NK-92 treated with Interleukin-12 subunit alpha and Interleukin-12 subunit beta, amount 100 ng/mL, for 24 hours (cell line): ENCODE measurements at places on chromosomes 11 and 22.

DNA sequence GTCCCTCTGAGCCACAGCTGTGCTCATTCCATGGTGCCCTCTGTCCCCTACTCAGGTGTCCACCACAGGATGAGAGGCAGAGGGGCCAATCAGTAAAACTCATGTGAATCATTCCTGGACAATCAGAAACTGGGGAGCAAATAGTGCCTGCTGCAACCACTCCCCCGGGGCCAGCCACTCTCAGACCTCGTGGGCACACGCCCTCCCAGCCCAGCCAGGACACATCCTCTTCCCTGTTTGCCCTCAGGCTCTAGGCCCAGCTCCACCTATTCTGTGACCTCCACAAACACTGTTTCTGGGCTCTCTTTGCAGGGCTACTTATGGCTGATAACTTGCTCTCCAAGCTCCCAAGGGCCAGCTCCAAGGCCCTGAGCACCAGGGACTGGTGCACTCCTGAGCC lies 14.0 kb upstream of the KCTD14 start:
- no peak for DNase-seq

- DNase-seq: no peak
These were observed 101.8 kb downstream of the MYO18B start for GRCh38 chr22:25843660-25844405.

GRCh38 chr11:8219257-8220021 lies 44.2 kb downstream of the LMO1 start:
- peak; percentile 7 for DNase-seq

- peak; percentile 87 for DNase-seq
These were observed at the start of gene HSD17B12 for GRCh38 chr11:43680521-43681400. TSS of gene HSD17B12 (plus strand) at chr11:43680738. CDS start at chr11:43680828, 90 bp downstream.

DNA sequence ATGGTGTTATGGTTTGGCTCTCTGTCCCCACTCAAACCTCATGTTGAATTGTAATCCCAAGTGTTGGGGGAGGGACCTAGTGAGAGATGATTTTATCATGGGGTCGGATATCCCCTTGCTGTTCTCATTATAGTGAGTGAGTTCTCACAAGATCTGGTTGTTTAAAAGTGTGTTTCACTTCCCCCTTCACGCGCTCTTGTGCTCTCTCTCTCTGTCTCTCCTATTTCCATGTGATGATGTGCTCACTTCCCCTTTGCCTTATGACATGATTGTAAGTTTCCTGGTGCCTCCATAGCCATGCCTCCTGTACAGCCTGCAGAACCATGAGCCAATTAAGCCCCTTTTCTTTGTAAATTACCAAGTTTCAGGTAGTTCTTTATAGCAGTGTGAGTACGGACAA lies 765.1 kb downstream of the KCNA4 start:
- no peak for DNase-seq

DNA sequence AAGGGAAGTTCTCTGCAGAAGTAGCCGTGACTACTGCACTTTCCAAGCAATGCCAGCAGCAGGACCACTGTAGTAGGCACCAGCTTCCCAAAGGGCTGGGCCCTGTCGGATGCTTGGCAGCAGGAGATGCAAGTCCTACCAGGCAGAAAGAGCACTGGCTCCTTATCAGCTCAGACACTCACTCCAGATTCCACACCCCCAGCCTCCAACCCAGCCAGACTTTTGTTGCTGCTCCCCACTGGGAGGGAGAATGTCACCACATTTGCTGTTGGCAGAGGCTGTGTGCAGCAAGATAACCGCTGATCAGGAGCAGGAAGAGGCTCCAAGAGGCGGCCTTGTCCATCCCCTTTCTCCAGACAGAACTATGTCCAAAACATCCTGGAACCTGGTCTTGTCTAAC lies 118.7 kb downstream of the C11orf58 start:
- DNase-seq: no peak

DNA sequence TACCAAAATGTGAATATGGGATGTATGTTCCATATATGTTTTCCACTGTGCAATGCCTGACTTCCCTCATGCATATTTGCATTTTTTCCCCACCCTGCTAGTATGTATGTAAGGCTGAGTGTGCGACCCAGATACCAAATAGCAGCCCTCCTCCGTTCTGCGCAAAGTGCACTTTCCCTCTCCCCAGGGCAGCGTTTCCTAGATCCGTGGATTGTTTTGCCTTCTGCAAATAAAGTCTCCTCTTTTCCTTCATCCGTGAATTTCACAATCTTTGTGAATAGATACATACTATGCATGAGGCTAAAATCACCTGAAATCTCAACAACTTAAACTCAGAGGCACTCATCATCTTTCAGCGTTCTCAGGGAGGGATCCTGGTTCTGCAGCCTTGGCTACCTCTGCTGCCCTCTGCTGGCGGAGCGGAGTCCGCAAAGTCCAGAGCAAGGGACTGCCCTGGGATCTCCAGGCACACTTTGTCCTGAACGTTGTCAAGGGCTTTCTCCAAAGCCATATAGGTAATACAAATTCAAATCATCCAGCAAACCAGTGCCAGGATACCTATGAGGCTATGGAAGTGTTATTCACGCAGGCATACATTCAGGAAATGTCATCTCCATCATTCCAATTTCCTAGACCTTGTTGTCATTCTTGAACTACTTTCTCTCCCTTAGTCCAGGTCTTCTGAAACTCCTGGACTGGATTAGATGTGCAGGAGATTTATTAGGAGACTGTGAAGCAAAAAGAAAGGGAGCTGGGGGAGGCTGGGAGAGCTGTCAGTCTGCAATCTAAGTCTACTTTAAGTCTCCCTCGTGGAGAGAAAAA lies 53.1 kb downstream of the CNTF start:
- peak; percentile 20 for DNase-seq

GRCh38 chr22:21753374-21754111 lies 17.9 kb upstream of the YPEL1 start:
- DNase-seq: no peak

GRCh38 chr22:41684194-41684593 lies 4.5 kb downstream of the SNU13 start:
- DNase-seq: no peak

DNA sequence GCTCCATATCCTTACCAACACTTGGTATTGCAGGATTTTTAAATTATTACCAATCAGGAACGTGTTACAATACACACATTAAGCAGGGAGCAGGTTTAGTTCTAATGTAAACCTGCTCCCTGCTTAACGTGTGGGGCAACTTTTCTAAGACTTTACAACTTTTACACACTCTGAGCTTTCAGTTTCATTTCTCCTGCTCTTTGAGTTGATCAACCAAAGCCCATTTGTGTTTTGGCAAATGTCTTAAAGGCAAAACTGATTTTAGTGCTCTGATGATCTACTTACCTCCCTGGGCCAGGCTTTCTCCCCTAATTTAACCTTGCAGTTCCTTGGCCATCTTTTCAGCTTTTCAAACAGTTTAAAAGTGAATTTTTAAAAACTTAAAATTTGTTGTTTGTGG lies 70.9 kb downstream of the ZBTB44 start:
- DNase-seq: no peak

GRCh38 chr22:30694171-30694639 lies 469 bp upstream of the OSBP2 start:
- no peak for DNase-seq

DNA sequence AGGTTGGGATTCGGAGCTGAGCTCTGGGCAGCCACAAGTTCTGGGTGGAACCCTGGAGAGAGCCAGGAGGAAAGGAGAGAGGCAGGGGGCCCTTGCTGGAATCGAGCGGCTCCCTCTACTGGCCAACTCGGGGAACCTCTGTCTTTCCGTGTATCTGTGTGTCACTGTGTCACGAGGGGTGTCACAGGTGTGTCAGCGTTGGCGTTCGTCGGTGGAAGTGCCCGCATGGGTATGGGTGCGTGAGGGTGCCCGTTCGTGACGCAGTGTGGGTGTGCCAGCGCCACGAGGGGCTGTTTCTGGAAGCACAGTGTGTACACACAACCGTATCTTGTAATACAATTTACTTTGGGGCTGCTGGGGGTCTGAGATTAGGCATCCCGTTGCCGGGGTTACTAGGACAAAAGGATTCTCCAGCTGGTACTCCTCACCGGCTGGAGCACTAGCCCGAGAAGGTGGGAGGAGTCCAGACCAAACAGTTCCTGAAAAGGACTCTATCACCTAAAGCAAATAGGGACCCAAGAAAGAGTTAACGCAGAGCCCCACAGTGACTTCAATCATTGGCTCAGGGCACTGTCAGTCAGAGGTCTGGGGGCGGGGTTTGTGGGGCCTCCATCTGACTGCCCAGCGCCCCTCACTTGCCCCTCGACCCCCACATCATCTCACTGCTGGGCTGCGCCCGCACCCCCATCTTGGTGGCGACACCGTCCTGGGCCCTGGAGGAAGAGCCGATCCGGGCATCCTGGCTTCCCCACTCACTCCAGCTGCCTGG lies 2.6 kb upstream of the BCL9L start:
- DNase-seq: peak; percentile 85

GRCh38 chr11:132685174-132685611 lies 847.1 kb downstream of the OPCML start:
- DNase-seq: no peak

DNA sequence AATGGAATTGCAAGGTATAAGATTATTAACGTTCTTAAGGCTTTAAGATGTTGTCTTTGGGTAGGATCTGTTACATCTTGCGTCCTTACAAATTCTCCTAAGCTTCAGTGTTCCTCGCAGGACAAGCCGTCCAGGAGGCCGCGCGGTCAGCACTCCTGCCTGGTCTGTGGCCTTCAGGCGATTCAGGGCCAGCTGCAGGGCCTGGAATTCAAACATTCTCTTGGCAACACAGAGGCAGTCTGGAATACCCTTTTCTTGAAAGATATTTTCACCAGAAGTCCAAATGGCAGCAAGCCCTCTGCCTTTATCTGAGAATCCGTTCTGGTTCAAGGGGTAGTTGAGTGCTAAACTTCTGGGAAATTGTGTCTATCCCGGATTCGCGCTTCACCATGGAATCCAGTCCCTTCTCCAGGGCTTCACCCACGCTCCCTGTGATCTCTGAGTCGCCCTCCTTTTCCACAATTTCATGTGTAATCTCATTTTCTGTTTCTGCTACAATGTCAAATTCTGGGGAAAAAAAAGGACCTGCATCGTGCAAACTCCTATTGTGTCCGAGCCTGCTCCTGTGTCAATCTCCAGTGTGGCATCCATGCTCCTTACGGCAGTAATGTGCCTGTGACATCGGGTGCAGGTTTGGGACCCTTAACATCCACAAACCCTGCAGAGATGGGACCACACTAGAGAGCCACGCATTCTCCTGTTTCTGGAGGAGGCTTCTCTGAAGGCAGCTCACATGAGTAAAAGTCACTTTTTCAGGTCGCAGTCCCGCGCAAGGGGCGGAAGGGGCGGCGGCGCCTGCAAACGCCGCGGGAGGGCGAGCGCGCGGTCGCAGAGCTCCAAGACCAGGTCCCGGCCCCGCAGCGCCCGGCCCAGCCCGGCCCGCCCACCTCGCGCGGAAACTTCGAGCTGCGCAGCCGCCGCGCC lies 25.4 kb upstream of the SORL1 start:
- DNase-seq: no peak

GRCh38 chr22:48664586-48664985 lies 1163.1 kb downstream of the BRD1 start:
- no peak for DNase-seq

GRCh38 chr11:64858467-64859263 lies 14.2 kb upstream of the CDC42BPG start:
- peak; percentile 66 for DNase-seq

DNA sequence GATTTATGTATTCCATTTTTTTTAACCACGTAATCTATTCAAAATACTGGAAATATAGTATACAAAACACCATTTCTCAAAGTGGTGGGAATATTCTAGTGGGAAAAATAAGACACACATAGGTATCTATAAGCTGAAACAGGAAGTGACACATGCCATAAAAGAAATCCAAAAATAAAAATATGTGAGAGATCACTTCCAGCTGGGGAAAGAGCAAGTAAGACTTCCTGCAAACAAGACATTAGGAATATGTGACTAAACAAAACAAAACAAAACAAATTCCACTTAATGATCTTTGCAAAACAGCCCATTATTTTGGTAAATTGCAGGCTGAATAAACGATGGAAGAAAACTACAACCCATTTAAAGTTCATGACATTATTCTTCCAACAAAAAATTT lies 107.3 kb upstream of the CEP126 start:
- DNase-seq: no peak

DNA sequence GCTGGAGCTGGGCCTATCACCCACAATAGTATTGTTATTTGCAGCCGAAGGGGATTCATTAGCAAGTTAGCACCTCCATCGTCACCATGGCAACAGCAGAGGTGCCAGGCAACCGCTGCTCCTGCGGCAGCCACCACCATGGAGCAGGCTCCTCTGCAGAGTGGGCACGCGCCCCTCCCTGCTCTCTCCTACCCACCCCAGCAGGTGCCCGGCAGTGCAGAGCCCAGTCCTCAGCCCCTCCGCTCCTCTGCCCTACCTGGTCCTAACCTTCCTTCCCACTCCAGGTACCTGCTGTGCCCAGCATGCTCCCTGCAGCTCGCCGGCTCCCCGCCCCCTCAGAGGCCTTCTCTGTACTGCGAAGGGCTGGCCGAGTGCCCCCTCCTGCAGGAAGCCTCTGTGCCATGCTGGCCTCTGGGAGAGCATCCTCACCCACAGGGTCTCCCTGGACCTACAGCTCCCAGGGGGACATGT lies 3.6 kb downstream of the DUSP8 start:
- no peak for DNase-seq

DNA sequence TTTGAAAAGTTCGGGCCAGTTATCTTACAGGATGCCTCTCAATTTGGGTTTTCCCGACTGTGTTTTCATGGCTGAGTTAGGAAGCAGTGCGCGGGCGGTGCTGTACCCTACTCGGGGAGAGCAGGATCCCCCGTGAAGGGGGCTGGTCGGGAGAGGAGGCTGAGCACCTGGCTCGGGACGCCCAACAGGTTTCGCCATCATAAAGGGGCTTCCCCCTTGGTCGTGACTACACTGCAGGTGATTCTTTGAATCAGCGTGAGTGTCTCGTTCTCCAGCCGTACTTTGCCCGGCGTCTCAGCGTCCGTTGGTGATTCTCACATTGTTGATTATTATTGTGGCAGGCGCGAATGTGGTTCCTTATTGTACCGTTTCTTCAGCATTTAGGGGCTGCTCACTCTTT lies 46.6 kb downstream of the ST14 start:
- DNase-seq: no peak

GRCh38 chr11:57123590-57123989 lies 58.2 kb upstream of the LRRC55 start:
- no peak for DNase-seq

GRCh38 chr11:1838077-1838425 lies 730 bp upstream of the TNNI2 start:
- DNase-seq: no peak

- no peak for DNase-seq
These were observed 22.3 kb upstream of the TESMIN start for GRCh38 chr11:68773521-68774193.

DNA sequence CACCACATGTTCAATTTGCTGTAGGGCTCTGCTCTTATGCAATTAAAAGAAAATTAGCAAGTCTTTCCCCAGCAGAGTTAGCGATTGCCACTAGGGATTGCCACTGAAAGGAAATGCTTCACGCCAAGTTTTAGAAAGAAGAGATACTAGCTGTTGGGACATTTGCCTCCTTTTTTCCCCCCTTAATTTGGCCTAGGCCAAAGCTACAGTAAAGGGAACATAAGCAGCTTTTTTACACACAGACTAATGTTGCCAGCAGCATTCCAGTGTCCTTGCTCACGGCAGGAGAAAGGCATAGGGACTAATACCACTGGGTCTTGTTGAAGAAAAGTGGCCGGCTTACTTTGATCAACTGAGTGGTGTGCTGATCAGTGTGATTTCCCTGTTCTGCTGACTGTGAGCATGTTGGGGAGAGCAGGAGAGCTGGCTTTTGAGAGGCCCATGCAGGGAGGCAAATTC lies 71.2 kb downstream of the PHF21A start:
- DNase-seq: no peak
